ENCODE measurements at places on chromosomes 3 and 15. TPM values are rescaled to one million over a fixed set of nuclear protein-coding genes. Genes with fewer than 3 reads are reported as not detected.

CYP8B1 gene
- not detected for total RNA-seq

ZBTB47 gene
- total RNA-seq = 96.8 TPM

NUDT16 gene
- 16.3 TPM for total RNA-seq

GOLGA6C gene
- not detected for total RNA-seq

GNAT1 gene
- 4.4 TPM for total RNA-seq
